Lung (tissue), 17 donors: ENCODE measurements at places on chromosomes 3 and 15. TPM values are rescaled to one million over a fixed set of nuclear protein-coding genes. Genes with fewer than 3 reads are reported as not detected.

DNA sequence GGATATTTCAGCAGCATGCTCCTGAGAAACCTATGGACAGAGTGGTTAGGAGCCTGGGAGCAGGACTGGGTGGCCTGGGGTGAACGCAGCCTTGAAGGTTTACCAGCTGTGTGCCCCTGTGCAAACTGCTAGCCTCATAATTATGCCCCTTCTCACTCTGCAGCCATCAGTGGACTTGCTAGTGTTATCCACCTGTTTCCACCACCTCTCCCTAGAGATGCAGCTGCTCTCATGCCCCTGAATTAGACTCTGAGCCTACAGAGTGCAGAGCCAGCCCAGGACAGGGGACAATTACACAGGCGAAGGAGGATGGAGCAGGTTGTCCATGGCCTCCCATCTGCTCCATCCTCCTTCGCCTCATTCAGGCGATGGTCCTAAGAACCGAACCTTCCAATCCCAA is 175.9 kb downstream of the ATP10A start:
- no peak overlapping the region for H3K4me3 ChIP-seq
- no peak for DNase-seq
- no peaks in the 10 kb centered on the region for H3K4me1 ChIP-seq

GRCh38 chr15:41575282-41575681 is 16.3 kb downstream of the TYRO3 start:
- peaks cover 21% of the 10 kb centered on the region for H3K36me3 ChIP-seq
- DNase-seq: no peak
- H3K4me3 ChIP-seq: no peak overlapping the region

DNA sequence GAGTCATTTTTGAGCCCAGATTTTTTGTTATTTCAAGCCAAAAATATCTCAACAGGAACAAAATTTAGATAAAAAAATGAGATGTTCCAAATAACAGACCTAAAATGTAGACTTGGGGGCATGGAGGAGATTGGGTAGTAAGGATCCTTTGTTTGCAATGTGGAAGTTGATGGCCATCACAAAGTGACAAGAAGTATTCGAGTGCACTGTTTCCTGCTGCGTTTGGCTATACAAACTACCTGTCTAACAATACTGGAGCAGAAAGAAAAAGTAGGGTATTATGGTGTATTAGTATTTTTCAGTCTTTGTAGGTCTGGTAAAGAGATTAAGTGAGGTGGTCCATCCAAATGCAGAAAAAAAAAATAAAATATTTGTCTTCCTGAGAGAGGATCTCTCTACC is 284.2 kb downstream of the C3orf38 start:
- no peaks in the 10 kb centered on the region for H3K4me1 ChIP-seq
- no peaks in the 10 kb centered on the region for H3K36me3 ChIP-seq
- H3K27me3 ChIP-seq: no peaks in the 10 kb centered on the region
- no peak overlapping the region for H3K4me3 ChIP-seq
- no peak for DNase-seq

DNA sequence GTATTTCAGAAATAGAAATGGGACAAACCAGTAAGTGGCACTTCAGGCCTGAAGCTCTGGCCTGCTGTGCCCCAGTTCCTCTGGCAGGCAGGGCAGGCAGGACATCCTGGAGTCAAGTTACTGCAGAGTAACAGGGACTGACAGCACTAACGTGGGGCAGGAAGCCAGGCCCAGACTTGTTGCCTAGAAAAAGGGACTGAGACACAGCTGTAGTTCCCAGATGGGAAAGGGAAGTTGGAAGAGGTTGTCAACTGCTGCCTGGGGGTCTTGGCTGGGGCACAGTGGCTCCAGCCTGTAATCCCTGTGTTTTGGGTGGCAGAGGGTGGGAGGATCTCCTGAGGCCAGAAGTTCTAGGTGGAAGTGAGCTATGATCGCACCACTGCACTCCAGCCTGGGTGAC is 171.9 kb downstream of the FMN1 start:
- DNase-seq: peak; percentile 59
- peaks cover 1% of the 10 kb centered on the region for H3K36me3 ChIP-seq
- H3K27ac ChIP-seq: peak overlapping the region; percentile 41
- no peak overlapping the region for H3K4me3 ChIP-seq

DNA sequence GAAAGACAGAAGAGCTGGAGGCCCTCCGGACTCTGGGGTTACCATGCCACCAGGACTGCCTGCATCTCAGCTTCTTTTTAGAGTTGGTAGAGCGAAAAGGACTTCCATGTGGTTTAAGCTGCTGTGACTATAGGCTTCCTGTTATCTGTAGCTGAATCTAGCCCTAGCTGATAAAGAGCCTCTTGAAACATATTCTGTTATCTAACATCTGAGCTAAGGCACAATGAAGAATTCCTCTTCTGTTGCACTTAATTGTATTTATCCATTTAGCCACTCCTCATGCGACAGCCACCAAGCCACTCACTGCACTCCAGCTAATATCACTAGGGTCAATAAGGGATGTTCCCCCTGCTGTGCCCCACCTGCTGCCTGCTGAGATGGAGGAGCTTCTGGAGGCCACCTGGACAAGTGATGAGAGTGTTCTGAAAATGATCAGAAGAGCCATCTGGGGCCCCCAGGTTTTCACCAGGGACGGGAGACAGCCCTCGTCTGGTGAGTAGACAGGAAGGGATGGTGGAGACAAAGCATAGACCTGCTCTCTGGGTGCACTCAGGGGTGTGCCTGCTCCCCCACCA is 94.6 kb upstream of the PLXNA1 start:
- no peaks in the 10 kb centered on the region for H3K4me1 ChIP-seq
- H3K36me3 ChIP-seq: no peaks in the 10 kb centered on the region
- no peak overlapping the region for H3K4me3 ChIP-seq

- no peaks in the 10 kb centered on the region for H3K27me3 ChIP-seq
- H3K4me3 ChIP-seq: no peak overlapping the region
- peaks cover under 1% of the 10 kb centered on the region for H3K36me3 ChIP-seq
- H3K27ac ChIP-seq: peak overlapping the region; percentile 72
These were observed 46.5 kb upstream of the SACM1L start for GRCh38 chr3:45642731-45643152.

- no peaks in the 10 kb centered on the region for H3K36me3 ChIP-seq
- peaks cover 4% of the 10 kb centered on the region for H3K4me1 ChIP-seq
- H3K4me3 ChIP-seq: no peak overlapping the region
- DNase-seq: no peak
- H3K27ac ChIP-seq: peak overlapping the region; percentile 77
These were observed 11.2 kb downstream of the SLCO3A1 start for GRCh38 chr15:91864664-91865063.

DNA sequence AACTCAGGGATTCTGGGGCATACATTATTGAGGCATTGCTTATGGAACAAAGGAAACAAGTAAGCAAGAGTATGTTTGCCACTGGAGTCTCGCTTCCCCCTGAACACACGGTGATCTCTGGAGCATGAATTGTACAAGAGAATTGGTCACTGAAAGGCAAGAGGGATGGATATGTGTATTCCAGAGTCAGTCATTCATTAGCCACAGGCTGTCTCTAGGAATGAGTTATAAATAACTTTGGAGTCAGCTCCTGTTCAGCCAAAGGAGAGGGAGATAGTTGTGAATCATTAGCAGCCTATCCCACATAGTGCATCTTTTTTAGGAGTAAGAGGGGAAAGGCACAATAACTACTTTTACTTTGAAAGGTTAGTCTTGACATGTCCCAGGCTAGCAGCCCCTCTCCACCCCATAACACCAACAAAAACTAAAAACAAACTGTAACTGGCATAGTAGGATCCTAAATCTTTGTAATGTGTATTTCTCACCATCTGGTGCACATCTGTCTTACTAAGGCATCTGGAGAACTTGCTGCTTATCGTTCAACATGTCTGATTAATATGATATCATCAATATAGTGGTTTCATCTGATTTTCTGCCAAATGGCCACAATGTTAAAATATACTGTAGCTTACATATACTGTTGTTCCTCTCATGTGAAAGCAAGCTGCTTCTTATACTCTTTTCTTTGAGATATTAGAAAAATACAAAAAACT is 462.2 kb downstream of the GRM7 start:
- no peaks in the 10 kb centered on the region for H3K27me3 ChIP-seq
- no peak overlapping the region for H3K27ac ChIP-seq
- no peak for DNase-seq
- H3K4me1 ChIP-seq: no peaks in the 10 kb centered on the region
- H3K4me3 ChIP-seq: no peak overlapping the region

DNA sequence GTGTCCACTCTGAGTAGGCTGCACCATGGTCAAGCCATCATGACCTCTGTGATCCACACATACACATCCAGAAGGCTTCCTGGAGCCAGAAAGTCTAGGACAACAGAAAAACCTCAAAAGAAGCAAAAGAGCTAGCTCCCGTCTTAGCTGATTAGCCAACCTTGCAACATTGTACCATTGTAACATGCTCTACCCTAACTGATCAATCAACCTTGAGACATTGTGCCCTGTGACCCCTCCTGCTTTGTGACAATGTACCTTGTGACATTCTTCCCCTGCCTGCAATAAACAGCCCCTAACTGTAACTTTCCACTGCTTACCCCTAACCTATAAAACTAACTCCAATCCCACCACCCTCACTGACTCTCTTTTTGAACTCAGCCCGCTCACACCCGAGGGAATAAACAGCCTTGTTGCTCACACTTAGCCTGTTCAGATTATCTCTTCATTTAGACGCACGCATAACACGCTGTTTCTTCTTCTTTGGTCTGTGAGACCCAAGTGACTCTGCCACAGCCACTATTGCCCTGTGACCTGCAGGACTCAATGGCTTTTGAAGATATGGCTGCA is 1104.6 kb downstream of the OTOL1 start:
- H3K4me1 ChIP-seq: peaks cover 7% of the 10 kb centered on the region
- no peak overlapping the region for H3K27ac ChIP-seq
- H3K27me3 ChIP-seq: no peaks in the 10 kb centered on the region
- DNase-seq: no peak

GRCh38 chr15:29126821-29127461 is 142.7 kb downstream of the NSMCE3 start:
- H3K4me3 ChIP-seq: no peak overlapping the region
- H3K4me1 ChIP-seq: no peaks in the 10 kb centered on the region
- no peak for DNase-seq
- H3K36me3 ChIP-seq: no peaks in the 10 kb centered on the region

DNA sequence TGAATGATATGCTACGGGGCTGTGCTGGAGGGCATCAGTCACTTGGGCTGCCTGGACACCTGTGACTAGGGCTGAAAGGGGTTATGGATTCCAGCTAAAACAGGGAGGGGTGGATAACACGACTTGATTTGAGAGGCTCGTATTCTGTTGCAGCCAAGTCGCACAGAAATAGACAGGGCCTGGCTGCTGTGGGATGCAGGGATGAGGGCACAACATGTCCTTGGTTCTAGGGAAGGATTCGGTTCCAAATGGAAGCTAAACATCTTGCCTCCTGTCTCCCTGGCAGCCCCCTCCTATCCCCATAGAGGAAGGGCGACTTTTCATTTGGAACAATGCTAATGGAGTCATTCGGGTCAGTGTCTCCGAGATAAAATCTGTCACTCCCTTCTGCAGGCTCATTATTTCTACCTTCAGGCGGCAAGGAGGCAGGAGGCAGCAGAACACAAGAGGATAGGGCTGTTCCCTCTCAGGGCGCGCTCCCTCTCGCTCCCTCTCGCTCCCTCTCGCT is 433.8 kb upstream of the RBMS3 start:
- no peaks in the 10 kb centered on the region for H3K36me3 ChIP-seq
- no peaks in the 10 kb centered on the region for H3K27me3 ChIP-seq
- no peak overlapping the region for H3K27ac ChIP-seq
- no peaks in the 10 kb centered on the region for H3K4me1 ChIP-seq
- no peak overlapping the region for H3K4me3 ChIP-seq

DNA sequence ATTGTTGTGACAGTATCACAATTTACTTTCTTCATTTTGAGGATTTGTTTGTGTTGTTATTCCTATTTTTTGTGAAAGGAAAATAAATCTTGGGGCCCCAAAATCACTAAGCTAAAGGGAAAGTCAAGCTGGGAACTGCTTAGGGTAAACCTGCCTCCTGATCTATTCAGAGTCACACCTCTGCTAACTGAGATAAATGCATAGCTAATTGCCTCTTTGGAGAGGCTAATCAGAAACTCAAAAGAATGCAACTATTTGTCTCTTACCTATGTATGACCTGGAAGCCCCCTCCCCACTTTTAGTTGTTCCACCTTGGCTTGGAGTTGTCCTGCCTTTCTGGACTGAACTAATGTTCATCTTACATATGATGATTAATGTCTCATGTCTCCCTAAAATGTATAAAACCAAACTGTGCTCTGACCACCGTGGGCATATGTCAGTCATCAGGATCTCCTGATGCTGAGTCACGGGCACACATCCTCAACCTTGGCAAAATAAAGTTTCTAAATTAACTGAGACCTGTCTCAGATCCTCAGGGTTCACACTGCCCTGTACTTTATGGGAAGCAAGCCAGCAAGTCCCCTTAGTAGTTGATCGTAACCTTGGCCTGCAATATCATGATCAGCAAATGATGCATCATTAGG is 523.2 kb upstream of the GOLIM4 start:
- H3K4me3 ChIP-seq: no peak overlapping the region
- no peak for DNase-seq
- H3K27me3 ChIP-seq: no peaks in the 10 kb centered on the region
- no peaks in the 10 kb centered on the region for H3K4me1 ChIP-seq
- H3K36me3 ChIP-seq: no peaks in the 10 kb centered on the region

GRCh38 chr3:7787871-7788828 is 713.5 kb upstream of the LMCD1 start:
- no peak for DNase-seq
- no peak overlapping the region for H3K4me3 ChIP-seq
- H3K27me3 ChIP-seq: no peaks in the 10 kb centered on the region
- no peaks in the 10 kb centered on the region for H3K36me3 ChIP-seq
- H3K27ac ChIP-seq: no peak overlapping the region

GRCh38 chr15:63094495-63094931 is 27.1 kb upstream of the LACTB start:
- no peak overlapping the region for H3K4me3 ChIP-seq
- no peak for DNase-seq
- H3K27ac ChIP-seq: peak overlapping the region; percentile 7
- H3K4me1 ChIP-seq: peaks cover 21% of the 10 kb centered on the region
- H3K27me3 ChIP-seq: no peaks in the 10 kb centered on the region
- no peaks in the 10 kb centered on the region for H3K36me3 ChIP-seq

Gene MFN1
- 40.4 TPM for total RNA-seq

Gene ANKRD34C
- total RNA-seq: 0.03 TPM

Gene C2CD4A
- 0.34 TPM for total RNA-seq

Gene PPP4R2
- 54.3 TPM for total RNA-seq

Gene EPHB1
- 2.1 TPM for total RNA-seq

Gene SLC6A11
- total RNA-seq: not detected
